ENCODE measurements at places on chromosomes 7 and 10. TPM values are rescaled to one million over a fixed set of nuclear protein-coding genes. Genes with fewer than 3 reads are reported as not detected.

- no peak for DNase-seq
Measured at GRCh38 chr7:134371971-134372370, 55.2 kb upstream of the SLC35B4 start.

- no peak for DNase-seq
Measured at GRCh38 chr10:11197266-11197712, 179.6 kb downstream of the CELF2 start.

DNA sequence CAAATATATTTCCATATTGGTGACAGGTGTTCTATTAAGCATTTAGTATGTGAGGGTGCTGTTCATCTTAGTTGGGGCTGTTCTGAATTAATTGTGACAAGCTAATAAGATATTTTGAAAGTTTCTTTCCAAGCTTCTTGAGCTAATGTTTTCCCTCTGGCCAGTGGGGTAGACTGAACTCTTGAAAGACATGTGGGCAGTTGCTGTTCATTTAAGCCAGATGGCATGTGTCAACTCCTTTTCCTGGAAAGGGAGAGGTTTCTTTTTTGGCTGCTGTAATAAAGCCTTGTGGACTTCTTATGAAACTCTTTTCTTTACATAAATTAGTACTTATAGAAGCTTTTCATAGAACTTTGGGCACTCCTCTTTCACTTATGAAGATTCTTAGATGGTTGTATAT lies 21.7 kb downstream of the RAB18 start:
- no peak for DNase-seq

DNA sequence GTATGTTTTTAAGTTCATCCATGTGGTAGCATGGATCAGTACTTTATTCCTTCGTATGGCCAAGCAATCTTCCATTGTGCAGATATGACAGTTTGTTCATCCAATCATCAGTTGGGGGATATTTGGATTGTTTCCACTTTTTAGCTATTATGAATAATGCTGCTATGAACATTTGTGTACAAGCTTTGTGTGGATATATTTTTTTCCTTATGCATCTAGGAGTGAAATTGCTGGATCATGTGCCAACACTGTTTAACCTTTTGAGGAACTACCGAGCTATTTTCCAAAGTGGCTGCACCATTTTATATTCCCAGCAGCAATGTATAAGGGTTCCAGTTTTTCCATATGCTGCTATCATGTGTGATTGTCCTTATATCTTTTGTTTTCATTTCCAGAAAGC lies 140.1 kb downstream of the HIBADH start:
- DNase-seq, result no peak

GRCh38 chr10:3806603-3807002 lies 21.6 kb upstream of the KLF6 start:
- DNase-seq, result no peak

- no peak for DNase-seq
Measured at GRCh38 chr7:51261950-51262795, 54.4 kb downstream of the COBL start.

DNA sequence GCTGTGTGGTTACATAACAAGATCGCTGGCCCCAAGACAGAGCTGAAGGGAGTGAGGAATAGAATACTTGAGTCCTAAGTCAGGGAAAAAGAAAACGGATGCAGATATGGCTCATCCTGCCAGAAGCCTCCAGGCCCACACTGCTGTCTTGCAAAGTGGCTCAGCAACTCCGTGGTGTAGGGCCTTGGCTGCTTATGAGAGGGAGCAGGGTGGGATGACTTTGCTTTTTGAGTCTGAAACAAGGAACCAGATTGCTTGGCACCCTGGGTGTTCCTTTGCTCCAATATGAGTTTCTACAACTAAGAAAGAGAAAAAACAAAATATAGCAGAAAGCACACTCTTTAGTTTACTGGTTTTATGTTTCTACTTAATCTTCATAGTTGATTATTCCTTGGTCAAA lies 193.8 kb upstream of the WDR11 start:
- no peak for DNase-seq

- DNase-seq, result no peak
Measured at GRCh38 chr7:146948703-146949102, 832.1 kb downstream of the CNTNAP2 start.

DNA sequence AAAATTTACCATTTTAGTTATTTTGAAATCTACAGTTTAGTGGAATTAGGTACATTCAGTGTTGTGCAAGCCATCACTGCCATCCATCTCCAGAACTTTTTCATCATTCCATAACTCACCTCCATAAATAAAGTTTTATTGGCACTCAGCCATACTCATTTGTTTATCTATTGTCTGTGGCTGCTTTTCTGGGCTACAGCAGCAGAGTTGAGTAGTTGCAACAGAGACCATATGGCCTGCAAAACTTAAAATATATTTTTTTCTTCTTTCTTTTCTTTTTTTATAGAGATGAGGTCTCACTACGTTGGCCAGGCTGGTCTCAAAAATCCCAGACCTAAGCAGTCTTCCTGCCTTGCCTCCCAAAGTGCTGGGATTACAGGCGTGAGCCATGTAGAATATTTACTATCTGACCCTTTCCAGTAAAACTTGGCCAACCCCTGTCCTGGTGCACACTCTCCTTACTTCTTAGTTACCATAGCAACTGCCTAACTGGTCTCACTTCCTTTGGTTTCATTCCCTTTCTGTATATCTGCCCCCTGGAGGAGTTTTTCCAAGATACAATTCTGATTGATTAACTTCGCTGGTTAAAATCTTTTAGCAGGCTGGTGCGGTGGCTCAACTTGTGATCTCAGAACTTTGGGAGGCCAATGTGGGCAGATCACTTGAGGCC lies 133.2 kb downstream of the CUX1 start:
- no peak for DNase-seq

DNA sequence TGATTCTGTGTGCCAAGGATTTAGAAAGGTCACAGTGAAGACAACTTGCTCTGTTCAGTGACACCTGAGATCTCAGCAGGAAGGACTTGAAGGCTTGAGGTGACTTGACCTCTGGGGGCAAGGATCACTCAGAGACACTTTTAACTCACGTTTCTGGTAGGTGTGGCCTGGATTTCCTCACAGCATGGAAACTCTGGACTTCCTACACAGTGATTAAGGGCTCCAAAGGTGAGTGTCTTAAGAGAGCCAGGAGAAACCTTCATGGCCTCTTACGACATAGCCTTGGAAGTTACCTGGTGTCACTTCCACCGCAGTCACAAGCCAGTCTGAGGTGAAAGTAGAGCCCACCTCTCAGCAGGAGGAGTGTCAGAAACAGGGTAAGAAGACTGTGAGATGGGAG lies 38.1 kb upstream of the ADO start:
- no peak for DNase-seq

- no peak for DNase-seq
Measured at GRCh38 chr7:84069999-84070500, 124.5 kb downstream of the SEMA3A start.

DNA sequence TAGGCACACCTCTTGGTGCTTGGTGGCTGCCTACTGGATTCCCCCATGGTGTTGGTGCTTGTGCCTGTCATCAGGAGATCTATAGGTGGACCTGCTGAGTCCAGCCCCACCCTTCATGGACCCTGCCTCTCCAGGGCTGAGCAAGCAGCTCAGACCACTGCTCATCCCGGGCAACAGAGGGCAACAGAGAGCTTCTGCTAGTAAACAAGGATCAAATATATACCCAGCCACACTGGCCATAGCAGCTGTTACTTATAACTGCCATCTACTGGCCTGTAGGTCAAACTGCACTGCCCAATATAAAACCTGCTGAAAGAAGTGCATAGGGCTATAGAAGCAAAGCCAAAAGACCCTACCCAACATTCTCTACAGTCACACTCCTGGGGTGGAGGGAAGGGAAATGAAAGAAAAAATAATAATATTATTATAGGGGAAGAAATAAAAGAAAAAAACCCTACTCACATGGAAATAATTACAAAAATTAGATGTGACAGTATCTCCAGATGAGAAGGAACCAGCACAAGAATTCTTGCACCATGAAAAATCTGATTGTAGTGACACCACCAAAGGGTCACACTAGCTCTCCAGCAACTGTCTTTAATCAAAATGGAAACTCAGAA lies 54.9 kb upstream of the ZNF800 start:
- no peak for DNase-seq

- peak; percentile 21 for DNase-seq
Measured at GRCh38 chr10:128066870-128067382, 59.3 kb downstream of the MKI67 start.

- DNase-seq, result no peak
Measured at GRCh38 chr7:41437257-41438196, 265.4 kb downstream of the INHBA start.

DNA sequence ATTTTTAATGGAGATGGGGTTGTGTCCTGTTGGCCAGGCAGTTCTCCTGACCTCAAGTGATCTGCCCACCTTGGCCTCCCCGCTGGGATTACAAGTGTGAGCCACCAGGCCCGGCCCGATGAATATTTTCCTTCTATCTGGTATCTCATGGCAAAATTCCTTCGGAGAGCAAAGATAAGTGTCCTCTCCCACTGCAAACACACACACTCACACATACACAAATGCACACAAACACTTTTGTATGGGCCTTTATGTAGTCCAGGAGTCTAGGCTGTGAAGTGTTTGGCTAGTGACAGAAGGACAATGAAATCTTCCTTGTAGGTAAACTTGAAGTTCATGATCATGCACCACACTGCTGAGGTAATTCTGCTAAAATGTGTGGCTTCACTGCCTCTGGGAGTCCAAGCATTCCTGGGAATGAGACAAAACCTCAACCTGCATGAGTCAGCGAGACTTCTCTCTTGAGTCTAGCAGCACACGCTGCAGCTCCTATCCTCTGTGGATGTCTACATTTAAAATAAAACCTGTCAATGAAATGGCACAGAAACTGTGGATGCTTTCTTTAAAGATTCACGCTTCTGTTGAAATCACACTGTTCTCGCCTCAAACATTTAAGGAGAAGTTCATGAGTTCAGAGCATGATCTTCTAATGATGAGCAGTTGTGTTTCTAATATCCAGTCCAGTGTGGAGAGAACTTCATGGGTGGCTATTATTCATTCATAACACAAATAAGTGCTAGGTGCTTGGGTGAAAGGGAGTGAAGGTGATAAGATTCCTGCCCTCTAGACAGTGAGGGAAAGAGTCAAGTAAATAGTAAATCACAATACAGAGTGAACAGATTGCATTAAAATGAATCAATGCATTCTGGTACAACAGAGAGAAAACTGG lies 96.5 kb downstream of the NRP1 start:
- DNase-seq, result no peak

The HABP2 gene
- not detected for total RNA-seq

The APBB1IP gene
- total RNA-seq, result 18.2 TPM

The DKK1 gene
- total RNA-seq, result 13.3 TPM

The CDNF gene
- 2.4 TPM for total RNA-seq

The GRM3 gene
- total RNA-seq, result not detected

The CYP2C19 gene
- total RNA-seq, result not detected

The TMEM213 gene
- not detected for total RNA-seq

The GPR37 gene
- total RNA-seq, result 0.79 TPM
